Stimulated activated CD8-positive, alpha-beta memory T cell treated with anti-CD3 and anti-CD28 coated beads, Interleukin-15, amount 100 ng/mL, for 24 hours (primary cell): ENCODE measurements at places on chromosomes 13 and 19.

DNA sequence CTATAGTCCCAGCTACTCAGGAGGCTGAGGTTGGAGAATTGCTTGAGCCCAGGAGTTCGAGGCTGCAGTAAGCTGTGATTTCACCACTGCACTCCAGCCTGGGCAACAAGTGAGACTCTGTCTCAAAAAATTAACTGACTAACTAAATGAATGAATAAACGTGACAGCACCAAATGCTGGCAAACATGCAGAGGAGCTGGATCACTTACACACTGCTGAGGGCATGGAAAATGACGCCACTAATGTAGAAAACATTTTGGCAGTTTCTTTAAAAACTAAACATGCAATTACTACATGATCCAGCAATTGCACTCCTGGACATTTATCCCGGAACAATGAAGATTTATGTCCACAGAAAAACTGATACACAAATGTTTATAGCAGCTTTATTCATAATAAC, 31.3 kb upstream of the GTF3A start:
- DNase-seq, result no peak

DNA sequence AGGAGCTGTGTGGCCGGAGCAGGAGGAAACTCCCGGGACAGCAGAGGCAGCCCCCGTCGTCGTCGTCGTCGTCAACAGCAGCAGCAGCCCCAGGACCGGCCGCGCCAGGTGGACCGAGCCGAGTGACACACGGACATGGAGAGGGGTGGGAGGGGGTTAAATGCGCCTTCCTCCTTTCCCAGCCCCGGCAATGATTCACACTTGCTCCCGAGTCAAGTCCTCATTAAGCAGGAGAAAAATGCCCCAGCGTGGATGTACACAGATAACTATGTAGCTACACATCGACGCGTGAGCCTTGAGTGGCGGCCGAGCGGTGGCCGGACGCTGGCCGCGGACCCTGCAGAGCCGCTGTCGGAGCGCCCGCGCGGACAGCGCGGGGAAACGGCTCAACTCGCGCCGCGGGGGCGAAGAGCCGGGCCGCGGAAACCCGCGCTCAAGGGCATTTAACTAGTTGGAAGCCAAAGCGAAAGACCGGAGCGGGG, 645 bp downstream of the UBL3 start:
- no peak for DNase-seq

DNA sequence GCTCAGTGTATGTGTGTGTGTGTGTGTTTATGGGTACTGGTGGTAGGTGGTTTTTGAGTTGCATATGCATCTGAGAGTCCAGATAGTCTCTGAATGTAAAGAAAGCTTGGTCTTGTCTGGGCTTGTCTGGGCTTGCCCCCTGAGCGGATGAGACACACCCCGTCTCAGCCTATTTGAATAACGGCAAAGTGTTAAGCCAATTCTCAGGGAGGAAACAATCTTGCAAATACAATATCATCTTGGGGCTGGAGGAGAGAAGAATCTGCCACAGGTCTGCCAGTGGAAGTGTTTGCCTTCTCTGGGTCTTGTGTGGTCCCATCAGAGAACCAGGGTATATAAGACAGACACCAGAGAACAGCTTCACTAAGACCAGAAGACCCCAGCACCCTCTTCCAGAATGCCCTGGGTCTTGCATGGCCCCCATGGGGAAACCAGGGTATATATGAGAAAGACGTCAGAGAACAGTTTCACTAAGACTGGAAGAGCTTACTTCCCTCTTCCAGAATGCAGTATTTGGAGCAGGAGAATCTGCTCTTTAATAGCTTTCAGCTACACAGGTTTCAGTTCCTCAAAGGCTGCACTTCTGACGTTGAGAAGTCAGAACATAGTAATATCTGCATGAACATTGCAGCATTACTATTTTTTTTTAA, 13.3 kb downstream of the CD70 start:
- no peak for DNase-seq

GRCh38 chr19:11736696-11737095, 2.0 kb downstream of the ZNF823 start:
- no peak for DNase-seq

DNA sequence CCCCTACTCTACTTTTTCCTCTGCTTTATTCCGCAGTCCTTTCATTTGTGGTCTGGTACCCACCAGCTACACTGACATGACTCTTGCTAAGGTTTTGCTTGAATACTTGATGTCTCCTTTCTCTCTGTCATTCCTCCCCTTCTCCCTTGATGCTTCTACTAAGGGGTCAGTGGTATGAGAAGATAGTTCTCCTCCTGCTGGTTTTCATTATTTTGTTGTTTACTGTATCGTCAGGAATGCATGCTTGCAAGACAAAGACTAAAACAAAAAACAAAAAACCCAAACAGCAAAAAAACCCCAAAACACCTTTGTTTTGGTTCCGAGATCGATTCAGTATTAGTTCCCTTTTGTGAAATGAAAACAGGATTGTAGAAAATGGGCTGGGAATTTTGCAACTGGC, 59.5 kb downstream of the PCCA start:
- no peak for DNase-seq
